ENCODE measurements at places on chromosomes 3 and 15.

- DNase-seq: no peak
These were observed 5.6 kb upstream of the ASB14 start for GRCh38 chr3:57298041-57298440.

GRCh38 chr3:21835264-21835663 is 84.3 kb upstream of the ZNF385D start:
- DNase-seq: no peak

DNA sequence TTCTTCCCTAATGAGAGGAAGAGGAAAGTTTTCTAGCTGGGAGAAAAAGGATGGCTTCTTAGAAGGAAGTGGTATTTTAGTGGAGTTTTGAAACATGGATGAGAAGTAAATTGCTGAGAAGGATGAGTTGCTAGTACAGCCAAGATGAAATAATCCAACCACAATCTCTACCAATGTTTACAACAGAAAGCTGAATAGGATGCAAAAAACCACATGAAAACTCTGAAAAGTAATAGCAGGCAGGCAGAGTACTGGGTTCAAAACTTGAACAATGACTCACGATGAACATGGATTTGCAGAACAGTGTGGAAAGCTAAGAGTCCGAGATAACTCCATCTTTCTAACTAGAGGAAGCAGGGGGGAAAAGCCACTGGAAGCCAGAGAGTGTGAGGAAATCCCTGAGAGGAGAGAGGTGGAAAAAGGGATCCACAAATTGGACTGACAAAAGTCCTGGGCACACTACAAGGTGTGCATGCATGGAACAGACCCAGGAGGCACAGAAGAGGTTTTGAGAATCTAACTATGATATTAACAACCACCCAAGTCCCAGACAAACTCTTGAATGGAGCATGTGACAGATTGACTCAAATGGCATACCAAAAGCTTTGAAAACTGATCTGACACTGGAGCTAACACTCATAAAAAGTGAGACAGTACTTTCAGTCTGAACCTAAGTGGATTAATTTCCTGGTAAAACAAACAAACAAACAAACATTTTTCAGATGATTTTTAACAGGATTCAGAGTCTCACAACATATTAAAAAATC is 76.7 kb downstream of the ST6GAL1 start:
- no peak for DNase-seq

DNA sequence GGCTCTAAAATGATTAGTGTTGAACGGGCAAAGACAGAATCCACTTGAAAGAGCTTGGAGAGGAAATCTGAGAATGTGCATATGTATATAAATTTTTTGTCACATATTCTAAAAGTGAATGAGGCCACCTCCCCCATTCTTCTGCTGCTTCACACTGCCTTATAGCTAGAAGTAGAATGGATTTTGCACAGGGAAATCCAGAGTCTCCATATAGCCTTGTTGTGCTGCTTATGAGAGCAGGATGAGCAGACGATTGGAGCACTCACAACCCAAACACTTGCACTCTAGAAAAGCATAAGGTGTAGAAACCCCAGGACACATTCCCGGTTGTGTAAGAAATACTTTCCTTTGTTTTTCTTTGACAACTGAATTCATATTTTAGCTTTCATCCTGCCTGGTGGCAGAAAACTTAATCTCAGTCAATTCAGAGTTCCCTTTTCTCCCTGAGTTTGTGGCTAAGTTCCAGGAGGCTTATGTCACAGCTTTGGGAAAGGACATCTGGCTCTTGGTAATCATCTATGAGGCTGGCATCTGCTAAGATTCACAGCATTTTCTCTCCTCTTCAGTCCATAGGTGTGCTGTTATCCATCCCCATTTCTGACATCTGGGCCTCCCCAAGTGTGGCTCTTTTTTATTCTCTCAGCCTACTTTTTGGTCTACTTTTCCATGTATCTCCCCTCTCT is 188.4 kb upstream of the PFN2 start:
- DNase-seq: no peak

DNA sequence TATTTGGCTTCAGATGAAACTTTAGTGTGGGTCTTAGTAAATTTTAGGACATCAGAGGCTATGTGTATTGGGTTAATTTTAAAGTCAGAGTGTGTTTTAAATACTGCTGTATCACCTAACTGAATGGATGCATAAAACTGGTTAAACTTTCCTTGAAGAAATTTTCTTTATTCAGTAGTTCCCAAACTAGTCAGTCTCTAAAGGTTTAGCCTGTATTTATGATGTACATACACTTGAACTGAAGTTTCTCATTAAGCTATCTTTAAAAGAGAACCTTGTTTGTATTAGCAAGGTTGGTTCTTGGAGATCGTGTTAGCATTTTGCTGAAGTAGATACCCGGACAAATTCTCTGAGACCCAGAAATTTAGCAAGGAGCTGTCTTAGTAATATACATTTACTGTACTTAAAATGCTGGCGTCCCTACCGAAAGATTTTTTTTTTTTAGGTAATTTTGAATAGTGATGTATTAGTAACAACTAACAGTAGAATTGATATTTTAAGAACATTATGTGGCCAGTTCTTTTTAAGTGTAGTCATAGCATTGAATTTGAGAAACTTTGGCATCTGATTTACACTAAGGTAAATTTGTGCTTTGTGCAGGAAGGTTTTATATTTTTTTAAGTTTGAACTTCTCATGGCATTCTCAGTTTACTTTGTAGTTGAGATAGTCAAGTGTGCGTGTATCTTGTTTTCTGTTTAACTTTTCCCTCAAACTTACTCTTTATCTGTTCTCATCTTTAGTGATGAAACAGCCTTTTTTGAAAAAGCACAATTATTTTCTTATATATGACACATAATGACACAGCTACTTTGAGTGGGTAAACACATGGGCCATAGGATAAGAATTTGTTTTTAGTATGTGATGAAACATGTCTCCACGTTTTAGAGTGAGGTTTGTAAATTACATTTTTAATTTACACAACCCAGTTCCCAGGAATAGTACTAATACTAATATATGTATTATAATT is 2.9 kb downstream of the DIPK2A start:
- no peak for DNase-seq

DNA sequence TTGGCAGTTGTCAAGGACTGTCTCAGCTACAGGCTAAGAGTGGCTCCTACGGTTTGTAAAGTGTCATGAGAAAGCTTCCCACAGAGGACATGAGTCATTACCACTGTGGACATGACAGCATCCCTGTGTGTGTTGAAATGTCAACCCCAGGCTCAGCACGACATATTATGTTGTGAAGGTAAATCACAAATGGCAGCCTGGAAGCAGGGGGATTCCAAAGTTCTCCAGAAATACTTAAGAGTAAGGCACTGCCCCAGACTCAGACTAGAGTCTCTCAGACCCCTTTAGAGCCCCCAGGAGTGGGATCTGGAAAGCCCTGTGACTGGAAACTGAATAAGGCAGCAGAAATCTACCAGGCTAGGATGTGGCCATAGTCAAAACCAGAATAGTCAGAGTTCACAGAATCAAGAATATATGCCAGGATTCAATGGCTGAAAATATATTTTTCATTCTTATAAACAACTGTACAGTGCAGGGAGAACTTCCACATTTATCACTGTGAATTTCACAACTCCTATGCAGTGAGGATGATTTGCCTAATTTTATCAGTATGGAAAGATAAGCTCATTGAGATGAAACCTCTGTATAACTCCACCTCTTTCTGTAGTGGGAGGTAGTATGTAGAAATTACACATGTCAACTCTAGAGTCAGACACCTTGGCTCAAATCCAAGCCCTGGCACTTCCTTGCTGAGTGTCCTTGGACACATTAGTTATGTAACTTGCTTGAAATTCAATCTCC is 237.1 kb upstream of the CFAP20DC start:
- no peak for DNase-seq

GRCh38 chr3:191139736-191140135 is 59.3 kb upstream of the OSTN start:
- no peak for DNase-seq

All from NCI-H1930 (cell line).